ENCODE measurements at places on chromosomes 12 and 14.

- DNase-seq = no peak
Observed at GRCh38 chr14:75803765-75804164, 142.7 kb downstream of the TTLL5 start.

- DNase-seq = no peak
Observed at GRCh38 chr12:111467092-111467856, 61.6 kb downstream of the SH2B3 start.

GRCh38 chr14:89424241-89424640, 7.2 kb upstream of the FOXN3 start:
- no peak for DNase-seq

DNA sequence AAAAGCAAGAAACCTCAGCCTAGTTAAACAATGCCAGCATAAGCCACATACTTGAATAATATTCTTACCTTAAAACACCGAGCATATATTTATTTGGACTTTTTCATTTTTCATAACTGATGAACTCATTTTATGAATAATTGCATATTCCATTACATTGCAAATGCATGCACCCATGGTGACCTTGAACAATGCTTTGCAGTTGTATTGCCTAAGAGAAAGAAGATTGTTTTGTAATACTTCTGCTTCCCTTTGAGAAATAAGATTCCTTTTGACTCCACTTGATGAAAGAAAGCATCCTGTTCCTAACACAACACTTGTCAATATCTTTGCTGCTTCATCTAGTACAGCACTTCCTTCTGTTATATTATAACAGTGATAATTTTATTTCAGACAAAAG, 1182.2 kb downstream of the FLRT2 start:
- DNase-seq = no peak

- DNase-seq = no peak
Observed at GRCh38 chr12:22691319-22691718, 66.3 kb downstream of the ETNK1 start.

DNA sequence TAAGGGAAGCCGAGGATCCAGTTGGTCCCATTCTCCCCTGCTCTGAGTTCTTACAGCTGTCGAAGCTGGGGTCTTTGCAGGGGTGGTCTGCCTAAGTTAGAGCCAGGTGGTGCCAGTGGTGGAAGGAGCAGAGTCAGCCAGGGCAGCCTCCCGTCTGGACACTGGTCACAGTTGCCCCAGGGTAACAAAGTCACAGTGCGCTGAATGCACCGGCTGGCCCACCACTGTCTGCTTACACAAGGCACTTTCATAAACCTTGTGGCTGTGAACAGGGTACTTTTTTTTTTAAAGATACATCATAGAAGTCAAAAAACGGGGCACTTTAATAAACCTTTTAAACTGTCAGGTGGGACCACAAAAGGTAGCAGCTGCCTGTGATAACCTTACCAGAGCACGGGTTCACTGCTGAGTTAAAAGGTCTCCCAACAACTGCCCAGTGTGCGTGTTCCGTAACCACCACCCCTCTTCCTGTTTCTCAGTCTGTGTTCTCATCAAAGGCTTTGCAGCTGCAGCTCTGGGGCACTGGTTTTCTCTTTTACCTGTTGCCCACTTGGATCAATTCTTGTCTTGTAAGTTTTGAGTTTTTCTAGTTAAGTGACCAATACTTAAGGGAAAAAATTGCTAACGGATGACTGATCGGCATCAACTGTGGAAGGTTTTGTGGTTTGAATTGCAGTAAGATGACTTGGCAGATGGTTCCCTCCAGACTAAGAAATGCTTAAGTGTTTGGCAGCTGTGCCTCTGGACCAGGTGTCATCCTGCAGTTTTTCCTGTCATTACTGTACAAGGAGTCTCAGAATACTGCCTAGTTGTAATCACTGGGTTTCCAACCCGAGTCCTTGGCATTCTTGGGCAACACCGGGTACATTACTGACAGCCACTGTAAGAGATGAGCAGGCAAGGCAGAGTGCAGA, 55.9 kb downstream of the DYNC1H1 start:
- no peak for DNase-seq

- DNase-seq = no peak
Observed at GRCh38 chr12:47560415-47560814, 145.4 kb downstream of the RPAP3 start.

GRCh38 chr14:55071870-55072640, 20.6 kb downstream of the MAPK1IP1L start:
- no peak for DNase-seq

DNA sequence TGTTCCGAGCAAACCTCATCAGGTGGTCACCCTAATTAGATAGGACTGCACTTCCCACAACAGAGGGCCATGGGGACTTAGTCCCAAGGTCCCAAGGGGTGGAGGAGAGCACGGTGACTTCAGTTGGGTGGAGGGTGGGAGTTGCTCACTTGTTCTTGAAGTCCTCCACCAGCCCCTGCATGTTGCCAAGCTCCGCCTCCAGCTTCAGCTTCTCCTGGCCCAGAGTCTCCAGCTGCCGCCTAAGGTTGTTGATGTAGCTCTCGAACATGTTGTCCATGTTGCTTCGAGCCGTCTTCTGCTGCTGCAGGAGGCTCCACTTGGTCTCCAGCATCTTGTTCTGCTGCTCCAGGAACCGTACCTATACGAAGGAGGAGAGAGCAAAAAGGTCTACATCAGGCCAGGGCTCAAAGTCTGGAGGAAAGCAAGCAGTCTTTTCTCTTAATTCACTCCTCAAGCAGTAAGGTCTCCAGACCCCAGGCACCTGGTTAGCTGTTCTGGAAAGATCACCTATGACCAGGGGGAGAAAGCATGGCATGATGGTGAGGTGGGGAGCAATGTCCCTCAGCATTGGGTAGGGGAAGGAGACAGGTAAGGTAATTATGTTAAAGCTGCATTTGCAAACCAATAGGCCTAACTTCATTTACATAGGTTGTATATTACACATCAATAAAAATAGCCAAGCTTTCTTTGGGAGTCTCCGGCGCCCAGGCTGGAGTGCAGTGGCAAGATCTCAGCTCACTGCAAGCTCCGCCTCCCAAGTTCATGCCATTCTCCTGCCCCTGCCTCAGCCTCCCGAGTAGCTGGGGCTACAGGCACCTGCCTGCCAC, 2.9 kb downstream of the KRT8 start:
- DNase-seq = no peak

DNA sequence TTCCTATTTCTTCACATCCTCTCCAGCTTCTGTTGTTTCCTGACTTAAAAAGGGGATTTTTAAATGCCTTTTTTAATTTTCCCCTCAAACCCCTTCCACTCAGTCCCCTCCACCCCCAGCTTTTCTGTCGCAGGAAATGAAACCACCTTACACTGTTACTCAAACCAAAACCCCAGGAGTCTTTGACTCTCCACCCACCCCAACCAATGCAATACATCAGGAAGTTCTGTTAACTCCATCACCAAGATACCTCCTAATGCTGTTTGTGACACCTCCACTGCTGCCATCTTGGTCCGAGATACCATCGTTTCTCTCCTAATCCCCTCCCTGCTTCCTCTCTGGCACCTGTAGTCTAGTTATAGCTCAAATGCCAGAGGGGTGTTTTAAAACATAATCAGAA, 25.4 kb upstream of the CPM start:
- no peak for DNase-seq

DNA sequence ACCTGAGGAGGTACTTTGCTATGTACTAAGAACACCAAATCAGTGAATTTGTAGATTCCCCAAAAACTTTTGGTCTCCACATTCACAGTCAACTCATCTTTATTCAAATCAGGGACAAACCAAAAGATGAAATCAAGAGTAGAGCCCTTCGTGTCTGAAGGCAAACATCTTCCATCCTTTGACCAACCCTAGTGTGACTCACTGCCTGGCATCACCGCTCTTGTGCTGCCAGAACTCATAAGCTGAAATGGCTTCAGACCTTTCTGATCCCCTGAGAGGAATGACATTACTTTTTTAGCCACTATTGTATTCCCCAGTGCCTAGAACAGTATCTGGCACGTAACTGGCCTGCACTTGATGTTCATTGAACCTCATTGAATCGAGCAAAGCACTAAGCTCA, 50.1 kb downstream of the GOLGA5 start:
- no peak for DNase-seq

DNA sequence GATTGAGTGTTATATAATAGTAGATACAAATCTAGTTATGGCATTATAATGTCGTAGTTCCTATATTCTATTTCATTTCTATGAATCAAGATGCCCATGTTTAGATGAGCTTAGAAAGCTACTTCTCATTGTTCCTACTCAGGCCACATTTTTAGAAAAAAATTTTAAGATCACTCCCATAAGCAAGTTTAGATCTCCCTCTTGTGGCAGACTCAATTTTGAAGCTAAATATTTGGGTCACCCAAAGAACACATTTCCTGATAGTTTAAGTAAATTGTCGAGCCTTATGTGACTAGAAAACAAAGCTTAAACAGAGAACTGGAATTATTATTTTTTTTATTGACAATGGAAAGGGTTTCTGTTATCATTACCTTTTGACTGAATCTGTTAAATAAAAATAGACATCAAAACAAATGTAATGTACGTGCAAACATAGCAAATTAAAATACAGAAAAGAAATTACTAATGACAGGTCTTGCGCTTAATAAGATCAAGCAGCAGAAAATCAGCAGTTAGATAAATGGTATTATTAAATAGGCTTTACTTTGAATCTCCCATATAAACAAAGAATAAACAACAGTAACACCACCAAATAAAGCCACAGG, 180.2 kb downstream of the ACSS3 start:
- DNase-seq = no peak

DNA sequence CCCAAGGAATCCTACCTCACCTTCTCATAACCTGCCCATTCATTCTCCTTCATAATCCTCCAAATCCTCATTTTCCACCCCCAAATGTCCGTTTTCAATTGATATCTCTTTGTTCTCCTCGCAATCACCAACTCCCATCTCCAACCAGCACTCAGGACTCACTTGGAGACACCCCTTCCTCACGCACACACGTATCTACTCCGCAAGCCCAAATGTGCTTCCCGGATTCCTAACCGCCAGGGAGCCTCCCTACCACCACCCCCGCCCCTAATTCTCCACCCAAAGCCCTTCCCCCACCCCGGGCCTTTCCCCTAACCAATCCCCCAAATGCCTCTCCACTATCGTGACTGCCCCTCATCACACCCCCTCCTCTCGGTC, 304 bp downstream of the KCTD10 start:
- no peak for DNase-seq

DNA sequence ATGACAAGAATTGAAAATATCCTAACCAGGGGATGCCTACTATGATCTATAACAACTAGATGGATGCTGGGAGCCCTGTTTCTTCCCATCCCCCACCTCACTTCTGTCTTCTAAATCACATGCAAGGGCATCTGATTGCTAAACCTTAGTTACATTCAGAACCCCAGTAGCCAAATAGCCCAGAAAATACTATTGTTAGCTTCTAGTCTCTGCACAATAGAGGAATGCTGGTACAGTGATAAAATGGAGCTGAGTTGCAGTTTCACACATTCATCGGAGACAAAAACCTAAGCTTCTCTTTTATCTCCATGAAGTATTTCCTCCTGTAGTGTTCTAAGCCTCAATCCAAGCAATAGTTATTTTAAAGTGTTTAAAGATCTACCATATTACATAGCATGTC, 942.9 kb downstream of the RPS29 start:
- no peak for DNase-seq

DNA sequence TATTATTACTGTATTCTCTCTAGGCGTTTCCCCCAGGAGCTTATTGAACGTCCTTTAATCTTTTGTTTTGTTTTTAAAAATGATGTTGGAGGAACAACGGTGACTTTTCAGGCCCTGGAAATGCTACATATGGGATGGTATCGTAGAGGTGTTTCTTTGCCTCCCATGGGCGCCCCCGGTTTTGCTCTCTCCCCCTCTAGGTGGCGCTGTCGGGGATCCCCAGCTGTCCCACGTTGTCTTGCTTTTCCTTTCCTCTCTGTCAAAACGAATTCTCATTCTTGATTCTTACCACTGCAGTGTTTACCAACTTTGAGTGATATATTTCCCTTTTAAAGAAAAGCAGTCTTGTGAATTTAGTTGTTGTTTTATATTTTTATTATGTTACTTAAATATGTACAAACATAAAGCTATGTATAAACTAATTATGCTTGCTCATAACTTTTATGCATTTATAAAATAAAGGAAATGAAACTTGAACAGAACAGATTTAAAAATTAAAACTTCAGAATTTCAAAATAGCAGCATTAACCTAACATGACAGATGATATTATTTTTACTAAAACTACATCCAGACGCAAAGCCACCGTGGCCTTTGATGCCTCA, 171.9 kb downstream of the RGS6 start:
- DNase-seq = no peak

- no peak for DNase-seq
Observed at GRCh38 chr12:92973614-92974013, 44.5 kb upstream of the EEA1 start.

DNA sequence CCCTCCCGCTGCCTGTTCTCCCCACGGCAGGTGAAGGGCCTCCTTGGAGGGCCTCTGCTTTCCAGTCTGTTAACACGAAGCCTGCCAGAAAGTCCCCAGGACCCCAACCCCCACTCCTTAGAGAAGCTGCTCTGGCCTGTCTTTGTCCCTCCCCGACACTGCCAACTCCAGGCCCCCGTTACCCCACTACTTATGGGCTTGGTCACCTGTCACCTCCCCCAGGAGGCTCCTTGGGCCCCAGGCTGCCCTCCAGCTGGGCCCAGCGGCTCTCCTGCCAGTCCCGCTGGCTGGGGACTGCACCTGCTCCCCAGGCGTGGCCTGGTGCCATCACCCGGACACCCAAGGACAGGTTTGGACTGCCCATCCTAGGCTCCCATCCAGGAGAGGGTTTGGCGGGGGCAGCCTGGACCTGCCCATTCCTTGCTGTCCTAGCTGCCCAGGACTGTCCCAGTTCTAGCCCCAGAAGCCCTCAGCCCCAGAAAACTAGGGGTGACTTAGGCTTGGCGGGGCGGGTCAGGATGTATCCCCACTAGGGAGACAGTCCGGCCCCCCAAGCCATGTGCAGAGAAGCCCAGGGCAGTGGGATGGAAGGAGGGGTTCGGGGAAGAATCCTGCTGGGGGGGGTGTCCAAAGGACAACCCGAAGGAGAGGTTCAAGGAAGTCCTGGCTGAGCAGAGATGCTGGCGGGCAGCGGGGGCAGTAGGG, 155.7 kb upstream of the C14orf180 start:
- no peak for DNase-seq

DNA sequence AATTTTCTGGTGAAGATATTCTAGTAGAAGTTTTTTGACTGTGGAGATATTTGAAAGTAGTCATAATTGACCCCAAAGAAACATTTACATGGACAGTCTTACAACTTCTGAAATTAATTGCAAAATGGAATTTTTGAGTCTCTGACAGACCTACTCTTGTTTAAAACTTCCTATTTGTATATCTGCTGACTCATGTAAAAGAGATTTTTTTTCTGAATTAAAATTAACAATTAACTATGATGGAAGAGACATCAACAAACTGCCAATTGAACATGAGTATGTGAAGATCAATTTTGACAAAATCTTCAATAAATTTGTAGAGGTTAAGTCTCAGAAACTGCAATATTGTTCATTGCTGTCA, 108.5 kb upstream of the MAX start:
- no peak for DNase-seq

DNA sequence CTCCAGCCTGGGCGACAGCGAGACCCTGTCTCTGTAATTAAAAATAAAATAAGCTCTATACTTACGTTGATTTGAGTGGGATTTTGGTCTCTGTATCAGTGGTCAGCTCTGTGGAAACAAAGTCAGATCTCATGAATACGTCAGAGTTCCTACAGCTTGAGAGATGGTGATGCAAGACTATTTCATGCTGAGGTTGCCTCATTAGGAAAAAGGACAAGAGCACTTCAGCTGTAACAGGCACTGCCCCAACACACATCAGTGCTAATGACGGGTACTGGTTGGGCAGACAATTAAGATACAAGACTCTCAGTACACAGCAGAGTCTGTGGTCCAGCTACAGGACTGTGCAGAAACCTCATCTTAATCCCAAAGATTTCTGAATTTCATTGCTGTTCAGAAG, 246.4 kb upstream of the AMIGO2 start:
- DNase-seq = no peak
